AG04449 (cell line): ENCODE measurements at places on chromosomes 4 and X.

- no peak for DNase-seq
These were observed 25.7 kb downstream of the KIAA0232 start for GRCh38 chr4:6808259-6808658.

DNA sequence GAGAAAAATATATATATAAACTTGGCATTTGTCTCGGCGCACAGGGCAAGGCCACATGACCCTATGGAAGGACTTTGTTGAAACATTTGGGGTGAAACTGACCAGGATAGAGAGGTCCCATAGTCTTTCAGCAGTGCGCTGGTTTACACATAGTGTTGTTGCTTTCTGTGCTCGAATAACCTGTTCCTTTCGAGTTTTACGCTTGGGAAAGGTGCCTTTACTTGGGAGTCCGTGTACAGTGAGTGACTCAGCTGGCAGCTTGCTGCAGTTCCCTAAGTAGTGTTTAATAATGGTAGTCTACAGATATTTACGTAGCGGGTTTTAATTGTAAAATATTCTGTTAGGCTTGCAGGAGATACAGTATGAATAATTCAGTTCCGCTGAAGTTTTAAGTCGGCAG lies 578 bp downstream of the APOOL start:
- DNase-seq: no peak

- DNase-seq: no peak
These were observed 63.5 kb downstream of the PDK3 start for GRCh38 chrX:24528605-24529004.

GRCh38 chrX:53319614-53320542 lies 38.5 kb upstream of the IQSEC2 start:
- DNase-seq: no peak

DNA sequence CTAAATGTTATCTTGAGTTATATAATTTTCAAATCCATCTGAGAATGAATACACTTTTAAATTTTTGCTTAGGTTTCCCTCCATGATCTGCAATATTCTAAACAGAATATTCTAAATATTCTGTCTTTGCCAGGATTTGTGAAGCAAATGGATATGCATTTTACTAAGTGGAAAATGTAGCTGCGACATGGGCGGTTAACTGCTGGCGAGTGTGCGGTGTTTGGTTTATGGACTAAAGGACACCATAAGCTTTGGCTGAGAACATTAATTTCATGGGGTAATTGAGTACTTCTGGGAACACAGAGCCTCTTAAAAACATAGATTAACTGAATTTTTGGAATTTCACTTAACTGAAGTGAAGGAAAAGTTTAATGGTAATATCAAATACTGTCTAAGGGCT lies 153.8 kb upstream of the ETNPPL start:
- no peak for DNase-seq
